ENCODE measurements at places on chromosomes 16 and 17.

DNA sequence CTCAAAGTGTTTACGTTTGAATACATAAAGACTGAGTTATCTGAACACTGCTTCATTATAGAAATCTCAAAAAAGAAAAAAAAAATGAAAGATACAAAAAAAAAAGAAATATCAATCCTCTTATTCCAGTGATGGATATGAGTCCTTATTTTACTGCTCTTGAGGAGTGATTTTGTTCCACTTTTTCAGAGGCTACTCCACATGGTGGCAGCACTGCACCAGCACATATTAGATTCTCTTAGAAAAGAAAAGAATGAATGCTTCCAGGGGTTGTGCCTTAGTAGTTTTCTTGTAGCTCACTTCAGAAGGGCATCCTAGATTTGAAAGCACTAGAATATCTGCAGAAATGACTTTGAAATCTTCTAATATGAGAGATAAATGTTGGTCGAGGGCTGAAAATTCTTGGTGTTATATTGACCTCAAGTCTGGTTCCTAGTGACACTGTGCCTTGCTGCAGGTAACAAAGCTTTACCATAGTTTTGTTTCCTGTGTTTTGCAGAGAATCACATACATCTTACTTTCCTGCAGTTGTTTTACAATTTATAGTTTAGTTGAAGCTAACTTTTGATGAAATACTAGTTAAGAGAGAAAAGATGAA is 25.9 kb downstream of the AP2B1 start:
- peak; percentile 26 for DNase-seq

- DNase-seq: no peak
Observed at GRCh38 chr16:15919331-15919730, 30.1 kb upstream of the ABCC1 start.

GRCh38 chr16:1707193-1707790 is 1.3 kb downstream of the MAPK8IP3 start:
- no peak for DNase-seq

GRCh38 chr16:80602894-80603293 is 62.1 kb downstream of the DYNLRB2 start:
- no peak for DNase-seq

GRCh38 chr16:30551781-30552180 is 6.4 kb downstream of the ZNF764 start:
- DNase-seq: peak; percentile 45

All from activated CD4-positive, alpha-beta T cell treated with anti-CD3 and anti-CD28 coated beads, Interleukin-2, amount 50 U/mL, for 4 hours (primary cell).